ENCODE measurements at places on chromosomes 6 and 20. TPM values are rescaled to one million over a fixed set of nuclear protein-coding genes. Genes with fewer than 3 reads are reported as not detected.

HM13 gene
- total RNA-seq, result 79.2 TPM

FOXQ1 gene
- total RNA-seq, result 7.4 TPM

LTA gene
- total RNA-seq, result not detected

LPA gene
- total RNA-seq, result 0.06 TPM

LRRC1 gene
- total RNA-seq, result 21.0 TPM

ADGRF4 gene
- 0.18 TPM for total RNA-seq

FAM162B gene
- total RNA-seq, result 13.5 TPM

SMLR1 gene
- 0.29 TPM for total RNA-seq

ALDH5A1 gene
- 21.0 TPM for total RNA-seq

SLC26A8 gene
- total RNA-seq, result 0.29 TPM

UNC5CL gene
- total RNA-seq, result 14.6 TPM

CDC5L gene
- total RNA-seq, result 22.2 TPM

KCNK17 gene
- 1.1 TPM for total RNA-seq

LY6G6F gene
- total RNA-seq, result not detected

All from metanephros (tissue), 2 donors.